Type B pancreatic cell (in vitro differentiated cells): ENCODE measurements at places on chromosomes 11 and 22. TPM values are rescaled to one million over a fixed set of nuclear protein-coding genes. Genes with fewer than 3 reads are reported as not detected.

PATL1 gene
- total RNA-seq: 35.0 and 37.4 TPM in 2 replicates

SAA2 gene
- not detected in 2 replicates for total RNA-seq

IGSF22 gene
- 0.07 and 0.26 TPM in 2 replicates for total RNA-seq

FAM181B gene
- 0.93 and 3.1 TPM in 2 replicates for total RNA-seq

RGL4 gene
- not detected in 2 replicates for total RNA-seq

OR10D3 gene
- 0.26 TPM in 1 of 2 replicates, not detected in the other for total RNA-seq

RAG1 gene
- 0.99 and 1.4 TPM in 2 replicates for total RNA-seq

OR6A2 gene
- 0.07 and 0.27 TPM in 2 replicates for total RNA-seq

OR8D4 gene
- total RNA-seq: not detected in 2 replicates

MPST gene
- total RNA-seq: 56.6 and 71.3 TPM in 2 replicates

GRCh38 chr22:32444068-32444467 lies 20.2 kb downstream of the BPIFC start:
- DNase-seq: no peak

DNA sequence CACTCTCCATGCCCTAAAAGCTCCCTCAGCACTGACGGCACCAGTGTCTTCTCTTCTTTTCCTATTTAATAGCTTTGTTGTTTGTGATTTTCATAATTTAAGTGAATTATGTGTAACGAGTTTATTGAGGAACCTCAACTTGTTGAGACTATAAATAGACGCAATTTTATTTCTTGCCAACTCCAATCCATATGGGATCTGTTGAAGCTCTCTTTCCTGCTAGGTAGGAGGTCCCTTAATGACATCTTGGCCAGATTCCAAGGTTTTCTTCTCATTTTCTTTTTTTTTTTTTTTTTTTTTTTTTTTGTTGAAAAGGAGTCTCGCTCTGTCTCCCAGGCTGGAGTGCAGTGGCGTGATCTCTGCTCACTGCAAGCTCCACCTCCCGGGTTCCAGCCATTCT lies 14.2 kb downstream of the RTL6 start:
- no peak for DNase-seq

DNA sequence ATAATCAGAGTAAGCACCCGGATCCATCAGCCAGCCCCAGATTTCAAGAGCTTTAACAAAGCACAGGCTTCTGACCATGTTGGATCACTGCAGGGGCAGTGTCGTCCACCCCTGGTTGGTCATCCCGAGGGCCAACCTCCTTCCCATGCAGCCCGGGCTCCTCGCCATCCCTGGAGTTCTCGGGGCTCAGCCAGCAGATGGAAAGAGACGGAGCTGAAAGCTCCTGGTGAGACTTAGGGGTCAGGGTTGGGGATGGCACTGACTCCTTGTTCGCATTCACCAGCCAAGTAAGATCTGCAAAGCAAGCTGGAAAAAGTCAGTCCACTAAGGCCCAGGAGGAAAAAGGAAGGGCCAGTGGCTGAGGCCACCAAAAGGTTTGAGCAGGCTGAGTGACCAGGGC lies 888.9 kb downstream of the BRD1 start:
- peak; percentile 36 for DNase-seq

- DNase-seq: no peak
These were observed 20.0 kb downstream of the PRRG4 start for GRCh38 chr11:32849761-32850160.

- DNase-seq: peak; percentile 47
These were observed 103.6 kb downstream of the TRIM29 start for GRCh38 chr11:120034176-120034875.

- no peak for DNase-seq
These were observed 17.7 kb upstream of the ADORA2A start for GRCh38 chr22:24409707-24410106.

- no peak for DNase-seq
These were observed 189.7 kb downstream of the BRD1 start for GRCh38 chr22:49638001-49638400.

DNA sequence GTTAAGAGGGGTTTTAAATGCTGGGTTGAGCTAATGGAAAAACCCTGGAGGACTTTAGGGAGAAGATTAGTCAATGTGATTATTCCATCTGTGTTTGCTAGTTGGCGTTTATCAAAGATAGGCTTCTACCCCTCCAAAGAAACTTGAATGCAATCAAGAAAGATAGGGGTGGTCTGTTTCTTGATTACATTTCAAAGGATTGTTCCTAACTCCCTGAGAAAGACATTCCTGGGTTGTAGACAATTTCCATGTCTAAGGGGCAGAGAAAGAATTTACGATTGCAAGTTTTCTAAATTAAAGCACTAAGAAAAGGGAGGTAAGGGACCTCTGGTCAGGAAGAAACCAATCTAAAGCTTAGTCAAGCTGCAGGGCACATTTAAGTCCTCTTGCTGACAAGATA lies 2268.7 kb downstream of the LRRC4C start:
- no peak for DNase-seq

DNA sequence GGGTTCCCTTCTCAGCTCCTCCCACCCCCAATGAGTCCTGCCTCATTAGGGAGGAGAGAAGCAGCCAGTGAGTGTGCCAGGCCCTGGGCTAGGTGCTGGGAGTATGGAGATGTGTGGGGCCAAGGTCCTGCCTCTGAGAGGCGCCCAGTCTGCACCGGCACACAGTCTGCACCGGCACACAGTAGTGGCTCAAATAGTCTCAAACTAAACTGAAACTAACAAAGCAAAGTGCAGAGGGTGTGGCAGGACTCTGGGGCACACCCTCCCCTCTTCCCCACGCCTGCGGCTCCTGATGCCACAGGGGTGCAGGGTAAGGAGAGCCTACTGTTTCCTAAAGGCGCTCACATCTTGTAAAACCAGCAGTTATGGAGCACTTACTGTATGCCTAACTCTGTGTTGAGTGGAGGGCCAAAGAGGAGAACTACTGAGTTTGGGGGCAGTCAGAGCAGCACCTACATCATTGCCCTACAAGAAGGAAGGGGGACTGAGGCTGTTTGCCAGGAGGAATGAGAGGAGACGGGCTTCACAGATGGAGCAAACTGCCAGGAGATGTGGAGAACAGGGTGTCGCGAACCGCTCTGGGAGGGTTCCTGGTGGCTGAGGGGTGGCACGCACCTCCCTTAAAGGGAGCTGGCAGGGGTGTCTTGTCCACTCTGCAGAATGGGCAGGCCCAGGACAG lies 939 bp upstream of the SH3BP1 start:
- DNase-seq: no peak

GRCh38 chr11:120746836-120747609 lies 235.5 kb downstream of the GRIK4 start:
- no peak for DNase-seq

DNA sequence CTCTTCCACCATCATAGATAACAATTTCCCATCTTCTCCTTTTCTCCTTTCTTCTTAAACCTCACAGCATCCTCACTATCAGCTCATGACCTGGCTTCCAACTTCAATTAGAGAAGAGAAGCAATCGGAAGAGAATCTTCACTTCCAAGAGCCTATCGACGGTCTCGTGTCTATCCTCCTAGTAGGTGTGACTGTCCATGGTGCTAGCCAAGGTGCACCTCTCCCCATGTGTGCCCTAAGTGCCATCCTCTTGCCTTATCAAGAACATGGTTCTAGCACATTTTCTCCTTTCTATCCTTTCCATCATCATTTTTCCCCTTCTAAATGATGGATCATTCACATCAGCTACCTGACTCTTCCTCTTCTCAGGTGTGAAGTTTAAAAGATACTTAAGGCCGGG lies 5.1 kb upstream of the CUL5 start:
- DNase-seq: no peak

DNA sequence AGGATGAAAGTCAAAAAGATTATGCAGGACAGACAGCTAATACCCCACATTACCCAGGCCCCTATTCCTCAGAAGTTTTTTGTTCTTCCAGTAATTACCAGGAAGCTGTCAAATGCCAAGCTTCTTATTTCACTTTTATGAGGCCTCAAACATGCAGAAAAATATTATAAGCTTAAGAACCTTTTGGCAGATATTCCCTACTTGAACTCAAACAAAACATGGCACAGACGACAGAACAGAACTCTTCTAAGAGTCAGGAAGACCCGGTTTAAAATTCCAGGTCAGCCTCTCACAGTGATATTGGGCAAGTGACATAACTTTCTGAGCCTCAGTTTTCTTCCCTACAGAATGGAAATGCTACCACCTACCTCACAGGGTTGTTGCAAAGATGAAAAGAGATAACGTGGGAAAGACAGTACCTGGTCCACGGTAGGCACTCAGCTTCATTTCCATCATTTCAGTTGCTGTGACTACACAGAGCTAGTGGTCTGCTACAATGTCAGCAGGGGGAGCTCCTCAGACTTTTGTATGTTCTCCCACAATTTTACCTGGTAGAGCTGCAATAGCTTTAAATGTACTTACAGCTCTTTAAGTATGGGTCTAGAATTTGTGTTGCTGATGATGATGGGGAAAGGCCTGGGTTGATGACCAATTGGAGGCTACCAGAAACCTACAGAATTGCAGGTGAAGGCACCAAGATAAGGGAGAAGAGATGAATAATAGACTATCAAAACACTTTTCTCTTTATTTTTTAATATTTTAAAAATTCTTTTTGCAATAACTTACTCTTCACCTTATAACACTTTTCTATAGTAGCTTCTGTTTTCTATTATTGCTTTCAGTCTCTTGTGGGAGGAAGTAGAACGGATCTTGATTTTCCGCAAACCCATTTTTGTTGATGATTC lies 98.3 kb upstream of the CHRM4 start:
- no peak for DNase-seq

- no peak for DNase-seq
These were observed 1.8 kb upstream of the WBP2NL start for GRCh38 chr22:41996826-41997225.

- DNase-seq: no peak
These were observed 3.1 kb downstream of the APOBEC3G start for GRCh38 chr22:39080052-39080762.

GRCh38 chr11:94737171-94737611 lies 31.0 kb upstream of the AMOTL1 start:
- no peak for DNase-seq

- DNase-seq: no peak
These were observed 1398.9 kb downstream of the BRD1 start for GRCh38 chr22:48428631-48429371.

DNA sequence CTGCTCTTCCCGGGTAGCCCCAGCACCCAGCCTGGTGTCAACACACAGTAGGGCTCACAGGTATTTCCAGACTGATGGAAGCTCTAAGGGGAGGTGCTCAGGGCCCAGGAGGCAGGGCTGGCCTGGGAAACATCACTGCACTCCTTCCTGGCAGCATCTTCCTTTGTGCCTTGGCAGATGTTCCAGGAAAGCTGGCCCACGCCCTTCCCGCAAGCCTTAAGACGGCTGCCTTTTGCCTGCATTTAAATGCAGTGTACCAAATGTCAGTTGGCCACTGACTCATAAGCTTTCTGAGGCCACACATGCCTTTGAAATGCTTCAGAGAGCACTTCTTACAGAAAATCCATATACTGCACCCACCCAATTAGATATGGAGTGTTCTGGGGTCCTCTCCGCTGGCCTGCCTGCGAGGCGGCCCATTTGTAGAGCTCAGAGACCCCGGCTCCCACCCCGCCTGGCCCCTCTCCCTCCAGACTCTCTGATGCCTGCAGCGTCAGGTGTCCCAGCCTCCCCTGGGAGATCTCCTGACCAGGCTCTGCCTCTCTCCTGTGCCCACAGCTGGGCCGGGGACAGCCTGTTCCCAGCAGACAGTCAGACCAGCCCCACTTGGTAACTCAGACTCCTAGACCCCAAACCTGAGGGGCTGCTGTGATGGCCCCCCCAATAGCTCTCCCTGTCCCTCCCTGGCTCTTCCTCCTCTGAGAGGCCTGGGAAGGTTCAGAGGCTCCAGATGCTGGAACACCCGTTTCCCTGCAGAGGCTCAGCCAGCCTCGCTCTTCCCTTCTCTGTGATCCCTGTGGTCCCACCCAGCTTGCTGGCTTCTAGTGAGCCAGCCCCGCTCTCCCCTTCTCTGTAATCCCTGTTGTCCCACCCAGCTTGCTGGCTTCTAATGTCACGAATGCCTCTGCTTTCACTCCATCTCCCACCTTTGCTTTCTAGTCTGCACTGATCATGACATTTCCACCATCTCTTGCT lies 47.6 kb upstream of the THY1 start:
- no peak for DNase-seq

DNA sequence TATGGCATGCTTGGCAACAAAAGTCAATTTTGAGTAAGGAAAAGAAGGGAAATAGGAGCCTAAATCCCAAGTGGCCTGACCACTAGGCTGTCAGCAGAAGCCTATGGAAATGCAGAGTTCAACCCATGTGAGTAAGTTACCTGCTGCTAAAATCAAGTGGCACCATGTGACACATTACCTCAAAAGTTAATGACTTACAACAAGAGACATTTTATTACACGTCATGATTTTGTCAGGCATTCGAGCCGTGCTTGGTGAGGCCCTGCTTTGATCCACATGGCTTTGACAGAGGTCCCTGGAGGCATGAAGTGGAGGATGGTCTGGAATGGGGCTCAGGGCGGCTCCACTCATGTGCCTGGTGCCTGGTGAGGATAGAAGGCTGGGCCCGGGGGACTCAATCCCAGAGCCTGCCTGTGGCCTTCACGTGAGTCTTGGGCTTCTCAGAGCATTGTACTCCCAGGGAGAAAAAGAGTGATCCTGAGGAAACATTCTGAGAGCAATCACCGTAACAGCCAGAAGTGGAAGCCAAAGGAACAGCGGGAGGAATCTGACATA lies 339.1 kb upstream of the B3GAT1 start:
- no peak for DNase-seq

DNA sequence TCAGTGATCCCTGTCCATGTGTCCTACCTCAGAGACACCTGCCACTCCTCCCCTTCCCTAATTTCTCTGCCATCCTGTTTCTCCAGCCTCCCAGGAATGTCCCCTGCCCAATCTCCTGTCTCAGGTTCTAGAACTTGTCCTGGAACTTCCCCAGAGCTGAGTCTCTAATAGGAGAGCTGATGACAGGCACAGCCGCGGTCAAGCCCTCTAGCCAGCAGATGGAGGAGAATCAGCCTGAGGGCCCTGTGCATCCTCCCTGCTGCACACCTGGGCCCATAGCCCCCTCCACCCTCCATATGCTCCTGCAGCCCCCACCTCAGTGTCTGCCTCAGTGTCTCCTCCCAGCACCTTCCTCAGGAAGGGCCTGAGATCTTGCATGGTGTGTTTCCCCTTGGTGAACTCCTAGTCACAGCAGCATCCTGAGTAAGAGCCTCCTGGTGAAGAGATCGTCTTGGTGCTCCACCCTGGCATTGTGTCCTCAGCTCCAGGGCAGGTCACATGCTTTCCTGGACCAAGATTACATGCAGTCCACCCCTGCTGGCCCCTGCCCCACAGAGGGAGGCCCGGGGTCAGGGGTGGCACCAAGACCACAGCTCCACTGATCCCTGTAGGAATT lies 43.9 kb upstream of the VPREB1 start:
- DNase-seq: no peak

GRCh38 chr11:134170919-134171281 lies 52.9 kb downstream of the NCAPD3 start:
- DNase-seq: peak; percentile 24

GRCh38 chr22:21669026-21669425 lies 3.2 kb downstream of the PPIL2 start:
- no peak for DNase-seq

- DNase-seq: no peak
These were observed 17.8 kb downstream of the TREH start for GRCh38 chr11:118661425-118662301.

DNA sequence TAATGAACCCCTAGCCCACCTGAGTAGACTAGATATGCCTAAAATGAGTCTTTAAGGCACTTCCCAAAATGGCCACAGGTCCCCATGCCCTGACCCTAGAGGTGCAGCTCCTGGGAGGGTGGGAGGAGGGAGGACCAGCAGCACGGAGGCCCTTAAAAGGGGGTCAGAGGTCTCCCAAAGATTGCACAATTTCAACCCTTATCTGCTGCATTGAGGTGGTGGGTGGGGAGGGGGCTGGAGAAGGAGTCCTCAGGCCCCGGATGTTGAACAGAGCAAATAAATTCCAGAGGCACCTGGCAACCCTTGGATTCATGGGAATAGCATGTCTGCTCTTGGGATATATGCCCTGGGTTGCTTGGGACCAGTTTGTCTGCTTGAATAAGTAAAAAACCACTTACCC lies 57.6 kb downstream of the NAV2 start:
- DNase-seq: no peak
